ENCODE measurements at places on chromosomes 11 and 22. TPM values are rescaled to one million over a fixed set of nuclear protein-coding genes. Genes with fewer than 3 reads are reported as not detected.

The DKK3 gene
- total RNA-seq = 16.2 TPM

The TMA7B gene
- total RNA-seq = not detected

The ANO5 gene
- 1.2 TPM for total RNA-seq

The MRGPRF gene
- not detected for total RNA-seq

The OR5B3 gene
- total RNA-seq = not detected

The TTC28 gene
- 2.6 TPM for total RNA-seq

The PTPN5 gene
- total RNA-seq = not detected

The OR4D5 gene
- total RNA-seq = not detected

The C11orf87 gene
- not detected for total RNA-seq

The SLC7A4 gene
- not detected for total RNA-seq

The SEZ6L gene
- not detected for total RNA-seq

The PPP1R14B gene
- total RNA-seq = 246 TPM

The CENPM gene
- total RNA-seq = 37.6 TPM

The CCDC73 gene
- 0.04 TPM for total RNA-seq

The ASRGL1 gene
- total RNA-seq = 13.5 TPM

The TRIM49 gene
- not detected for total RNA-seq

The BTBD18 gene
- total RNA-seq = not detected

The WBP2NL gene
- total RNA-seq = not detected

The ROBO3 gene
- total RNA-seq = 2.7 TPM

The PRRG4 gene
- total RNA-seq = 1.2 TPM

The TMEM25 gene
- total RNA-seq = 0.73 TPM

The LMNTD2 gene
- 2.3 TPM for total RNA-seq

The BIRC3 gene
- 48.1 TPM for total RNA-seq

The POLR3H gene
- 44.0 TPM for total RNA-seq

The PATL1 gene
- 50.8 TPM for total RNA-seq

The DEFB131B gene
- total RNA-seq = not detected

The OR51A7 gene
- total RNA-seq = not detected

The PIH1D2 gene
- total RNA-seq = 0.65 TPM

The ZC3H7B gene
- 25.3 TPM for total RNA-seq

The PNPLA3 gene
- total RNA-seq = 1.5 TPM

The LRRN4CL gene
- total RNA-seq = 0.25 TPM

The AKIP1 gene
- 39.4 TPM for total RNA-seq

The OR4A16 gene
- total RNA-seq = not detected

The TBX10 gene
- not detected for total RNA-seq

The TMEM191B gene
- 1.4 TPM for total RNA-seq

The CHRNA10 gene
- total RNA-seq = 1.9 TPM

The KRTAP5-10 gene
- total RNA-seq = not detected

The PLXNB2 gene
- 62.3 TPM for total RNA-seq

The DBX1 gene
- total RNA-seq = not detected

The SCGB1D2 gene
- total RNA-seq = not detected

The EMID1 gene
- total RNA-seq = not detected

The HEPHL1 gene
- total RNA-seq = not detected

The OR51B5 gene
- 0.47 TPM for total RNA-seq

The CHEK2 gene
- 8.6 TPM for total RNA-seq

The CYP2R1 gene
- total RNA-seq = 12.8 TPM

The CCDC90B gene
- 87.4 TPM for total RNA-seq

The SCGB2A2 gene
- not detected for total RNA-seq

The TECTA gene
- 0.04 TPM for total RNA-seq

The OR2AG2 gene
- not detected for total RNA-seq

The OR52A1 gene
- total RNA-seq = not detected

The RAB39A gene
- total RNA-seq = 0.53 TPM

All from A549 treated with ZK216348 at 1 μM for 4 hours (cell line).